Midbrain (tissue), 1 donor: ENCODE measurements at places on chromosomes 2 and 18.
A peak's percentile ranks its signal among the peaks of the same experiment; 100 is the strongest.

DNA sequence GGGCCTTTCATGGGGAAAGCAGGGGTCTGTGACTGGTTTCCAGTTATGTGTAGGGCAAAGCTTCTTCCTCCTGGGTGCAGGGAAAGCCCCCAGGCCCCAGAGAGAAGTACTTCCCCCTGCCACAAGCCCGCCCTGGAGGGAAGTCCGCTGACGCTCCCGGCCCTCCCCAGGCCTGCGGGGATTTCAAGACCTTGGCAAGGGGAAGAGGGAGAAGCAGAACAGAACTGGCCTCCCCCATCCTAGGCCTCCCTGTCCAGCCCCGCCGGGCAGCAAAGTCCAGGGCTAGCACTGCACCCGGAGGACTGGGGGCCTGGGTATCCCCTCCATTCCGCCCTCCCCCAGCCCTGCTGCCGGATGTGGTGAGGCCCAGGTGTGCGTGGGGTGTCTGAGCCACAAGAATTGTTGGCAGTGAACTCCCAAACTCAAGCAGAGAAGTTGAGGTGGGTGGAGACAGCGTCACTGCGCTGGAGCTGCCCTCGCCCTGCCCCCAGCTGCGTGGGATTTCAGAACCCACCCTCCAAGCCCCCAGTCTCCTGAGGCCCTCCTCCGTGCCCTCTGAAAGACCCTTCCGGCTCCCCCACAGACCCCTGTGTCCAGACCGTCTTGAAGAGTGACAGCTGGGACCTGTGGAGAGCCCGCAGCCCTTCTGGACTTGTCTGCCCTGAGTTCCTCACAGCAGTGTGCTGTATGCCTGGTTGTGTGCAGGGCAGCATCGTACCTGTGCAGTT is 1.1 kb upstream of the DUSP2 start:
- peak; percentile 29 for DNase-seq

DNA sequence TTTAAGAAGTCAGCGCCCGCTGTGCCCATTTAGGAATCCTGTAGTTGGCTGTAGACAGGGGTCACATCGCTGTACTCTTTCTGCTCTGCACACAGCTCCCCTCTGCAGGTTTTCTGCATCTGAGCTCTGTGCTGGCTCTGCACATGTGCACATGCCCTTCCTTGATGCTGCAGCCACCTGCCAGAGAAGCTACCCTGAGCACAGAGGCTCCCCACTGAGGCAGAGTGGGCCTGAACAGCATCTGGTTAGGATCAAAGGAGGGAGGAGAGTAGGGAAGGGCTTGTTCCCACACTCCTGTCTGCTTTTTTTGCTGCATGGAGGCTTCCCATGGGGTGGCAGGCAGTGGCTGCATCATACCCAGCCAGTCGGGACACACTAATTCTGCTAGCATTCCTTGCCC is 238.9 kb downstream of the FHOD3 start:
- no peak for DNase-seq

GRCh38 chr2:221553333-221553732 is 18.8 kb downstream of the EPHA4 start:
- DNase-seq = no peak

- DNase-seq = no peak
These were observed 567 bp downstream of the TMEM200C start for GRCh38 chr18:5894611-5895298.

GRCh38 chr18:37476182-37476581 is 89.4 kb downstream of the CELF4 start:
- DNase-seq = peak; percentile 27

- DNase-seq = no peak
These were observed 8.1 kb downstream of the LBH start for GRCh38 chr2:30239308-30239985.

GRCh38 chr2:70121627-70122372 is 34.5 kb downstream of the PCBP1 start:
- no peak for DNase-seq

DNA sequence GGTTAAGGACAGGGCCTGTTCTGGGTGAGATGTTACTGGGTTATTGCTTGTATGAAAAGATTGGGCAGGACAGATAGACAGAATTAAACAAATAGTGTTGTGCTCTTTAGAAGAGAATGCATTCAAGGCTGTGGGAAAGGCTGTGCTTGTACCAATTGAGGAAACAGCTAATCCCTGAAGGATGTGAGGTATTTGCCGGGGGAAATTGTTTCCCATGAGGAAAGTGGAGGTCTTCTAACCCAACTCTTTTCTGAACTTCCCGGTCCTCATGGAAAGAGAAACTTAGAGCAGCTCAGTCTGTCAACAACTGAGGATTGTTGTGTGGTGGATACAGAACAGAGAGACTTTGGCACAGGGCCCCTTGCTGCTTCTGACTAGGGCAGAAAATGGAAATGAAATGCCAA is 9.5 kb downstream of the SLC1A4 start:
- DNase-seq = peak; percentile 48

DNA sequence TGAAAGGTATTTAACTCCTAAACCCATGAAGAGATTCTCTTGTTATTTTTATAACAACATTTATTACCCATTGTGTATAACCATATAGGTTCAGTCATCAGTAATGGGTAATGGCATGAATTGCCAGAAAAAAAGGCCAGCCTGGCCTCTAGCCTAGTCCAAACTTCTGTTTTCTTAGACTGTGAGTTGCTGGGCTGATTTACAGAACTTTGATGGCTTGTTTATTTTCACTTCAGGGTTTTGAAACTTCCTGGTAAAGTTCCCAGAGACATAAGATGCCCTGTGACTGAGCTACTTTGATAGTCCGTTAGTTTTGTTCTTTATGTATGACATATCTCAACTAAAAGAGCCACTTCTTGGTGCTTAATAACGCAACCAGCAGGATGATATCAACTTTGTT is 164.8 kb downstream of the METTL4 start:
- no peak for DNase-seq

DNA sequence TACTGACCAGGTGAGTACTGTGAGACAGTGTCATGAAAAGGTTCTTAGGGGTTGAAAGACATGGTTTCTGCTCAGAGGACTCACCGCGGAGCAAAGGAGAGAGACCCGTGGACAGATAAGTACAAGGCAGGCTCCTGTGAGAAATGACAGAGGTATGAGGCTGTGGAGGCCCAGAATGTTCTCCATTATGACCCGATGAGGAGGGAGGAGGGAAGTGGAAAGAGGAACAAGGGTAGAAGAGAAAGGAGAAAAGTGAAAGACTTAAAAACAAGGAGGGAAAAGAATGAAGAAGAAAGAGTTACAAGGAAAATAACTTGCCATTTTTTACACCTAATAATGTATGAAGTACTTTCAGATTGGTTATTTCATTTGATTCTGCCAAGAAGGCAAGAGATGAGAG is 29.8 kb downstream of the MAPRE3 start:
- DNase-seq = no peak

GRCh38 chr2:172300851-172301250 is 126.5 kb upstream of the ITGA6 start:
- DNase-seq = no peak
